BE2C (cell line): ENCODE measurements at places on chromosomes 1 and 21.

DNA sequence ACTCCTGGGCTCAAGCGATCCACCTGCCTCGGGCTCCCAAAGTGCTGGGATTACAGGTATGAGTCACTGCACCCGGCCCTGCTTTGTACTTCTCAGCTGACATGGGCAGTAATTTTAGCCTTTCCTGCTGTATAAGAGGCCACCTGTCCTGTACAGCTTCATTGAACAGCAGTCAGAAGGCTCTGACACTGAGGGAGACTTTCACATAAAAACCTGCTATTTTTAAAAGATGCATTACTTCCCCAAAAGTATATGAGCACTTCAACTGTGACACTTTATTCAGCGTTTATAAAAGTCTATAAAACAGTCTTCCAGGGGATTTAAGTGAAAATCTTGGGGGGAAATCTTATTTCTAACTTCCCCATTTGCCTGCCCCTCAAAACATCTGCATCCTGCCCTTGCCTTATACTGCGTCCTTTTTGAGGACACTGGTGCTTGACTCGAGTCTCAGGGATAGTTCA, 17.6 kb downstream of the RNU5D-1 start:
- no peak for DNase-seq

- no peak for DNase-seq
These were observed 51.6 kb downstream of the NEGR1 start for GRCh38 chr1:72230746-72231145.

- DNase-seq: no peak
These were observed 22.5 kb downstream of the XCL1 start for GRCh38 chr1:168598892-168599291.

- DNase-seq: no peak
These were observed 34.5 kb upstream of the SYNC start for GRCh38 chr1:32736812-32737791.

- DNase-seq: no peak
These were observed 190.6 kb downstream of the FMN2 start for GRCh38 chr1:240282061-240282830.

DNA sequence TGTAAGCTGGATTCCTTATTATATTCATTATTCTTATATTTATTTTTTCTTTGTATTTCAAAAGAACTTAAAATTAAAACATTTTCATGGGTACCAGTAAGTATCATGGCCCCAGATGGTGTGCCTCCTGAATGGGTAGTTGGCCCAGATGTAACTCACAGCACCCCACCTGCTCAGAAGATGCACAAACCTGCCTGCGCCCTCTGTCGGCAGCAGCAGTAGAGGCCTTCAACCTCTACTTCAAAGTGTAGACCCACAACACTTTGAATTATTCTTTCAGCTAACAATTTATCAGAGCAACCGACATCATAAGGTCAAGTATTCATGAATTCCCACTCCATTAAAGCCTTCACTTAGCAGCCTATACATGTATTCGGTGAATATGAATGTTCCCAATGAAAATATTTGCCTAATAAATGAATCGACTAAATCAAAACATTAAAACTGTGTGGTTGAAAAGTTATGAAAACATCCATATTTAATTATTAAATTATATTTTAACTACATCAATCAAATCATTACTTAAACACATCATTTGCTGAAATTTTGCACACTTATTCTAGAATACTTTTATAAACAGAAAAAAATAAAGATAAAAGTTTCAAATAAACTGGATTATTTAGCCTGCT, 25.4 kb downstream of the PIGM start:
- peak; percentile 79 for DNase-seq

DNA sequence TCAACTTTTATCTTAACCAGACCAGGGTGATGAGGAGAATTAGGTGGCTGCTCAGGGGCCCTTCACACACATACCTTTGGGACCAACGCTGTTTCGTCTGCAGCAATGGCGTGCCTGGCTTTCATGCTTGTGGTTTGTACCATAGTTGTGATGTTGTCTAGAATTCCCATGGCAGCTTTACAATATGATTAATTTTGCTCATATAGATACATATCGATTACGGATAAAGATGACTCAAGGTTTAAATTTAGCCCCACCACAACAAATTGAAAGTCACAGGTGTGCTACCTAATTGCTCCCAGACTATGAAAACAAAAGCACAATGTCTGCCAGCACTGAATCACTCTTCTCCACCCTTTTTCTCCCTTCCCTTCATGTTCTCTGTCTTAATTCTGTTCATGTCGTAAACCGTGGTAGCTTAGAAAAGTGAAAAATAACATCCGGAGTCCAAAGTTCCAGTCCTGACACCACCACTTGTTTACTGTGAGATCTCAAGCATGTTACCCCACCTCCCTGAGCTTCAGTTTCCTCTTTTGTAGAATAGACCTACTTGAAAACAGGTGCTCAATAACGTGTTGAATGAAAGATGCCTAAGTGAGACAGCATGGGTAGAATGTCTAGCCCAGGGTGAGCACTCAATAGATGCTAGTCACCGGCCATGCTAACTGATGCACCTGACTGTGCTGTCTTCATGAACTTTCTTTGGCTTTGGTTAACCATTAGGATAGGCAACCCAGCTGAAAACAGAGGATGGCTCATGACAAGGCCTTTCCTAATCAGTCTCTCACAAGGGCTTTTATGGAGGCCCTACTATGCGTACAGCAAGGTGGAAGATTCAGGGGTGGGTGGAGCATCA, 22.1 kb upstream of the JUN start:
- DNase-seq: no peak

GRCh38 chr1:21647431-21648351, 21.5 kb downstream of the RAP1GAP start:
- DNase-seq: no peak

- peak; percentile 15 for DNase-seq
These were observed 96.8 kb downstream of the GLIS1 start for GRCh38 chr1:53642215-53642555.

- DNase-seq: no peak
These were observed 726.0 kb downstream of the PTPRU start for GRCh38 chr1:29962336-29962735.

DNA sequence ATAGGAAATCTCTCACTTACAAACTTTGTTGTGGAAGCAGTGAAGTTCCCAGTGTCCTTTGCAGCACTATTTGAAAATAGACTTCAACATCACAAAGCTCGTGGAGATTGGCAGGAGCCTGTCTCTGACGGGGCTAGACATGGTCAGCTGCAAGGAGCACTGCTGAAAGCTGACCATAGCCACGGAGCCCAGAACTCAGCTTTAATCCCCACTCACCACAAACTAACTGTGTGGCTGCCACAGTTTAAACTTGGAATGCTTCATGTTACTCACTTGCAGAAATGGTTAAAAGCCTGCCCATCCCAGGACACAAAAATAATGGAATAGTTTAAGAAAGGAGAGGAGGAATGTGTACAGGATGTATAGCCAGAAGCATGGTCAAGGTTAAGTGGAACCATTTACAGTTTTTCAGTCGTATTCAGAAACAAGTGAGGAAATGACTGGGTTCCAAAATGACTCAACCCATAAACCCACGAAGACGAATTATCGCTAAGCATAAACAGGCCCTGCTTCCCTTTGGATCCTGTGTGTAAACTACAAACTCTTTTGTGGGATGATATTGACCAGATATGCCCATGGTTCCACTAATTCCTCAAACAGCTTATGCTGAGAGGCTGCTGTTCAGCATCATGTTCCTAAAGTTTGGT, 18.2 kb downstream of the DNALI1 start:
- DNase-seq: no peak

GRCh38 chr1:45473302-45473701, 17.7 kb downstream of the TESK2 start:
- DNase-seq: no peak

GRCh38 chr1:1567152-1567875, 7.3 kb downstream of the SSU72 start:
- no peak for DNase-seq

- no peak for DNase-seq
These were observed 53.6 kb downstream of the IRF2BP2 start for GRCh38 chr1:234556245-234556943.

DNA sequence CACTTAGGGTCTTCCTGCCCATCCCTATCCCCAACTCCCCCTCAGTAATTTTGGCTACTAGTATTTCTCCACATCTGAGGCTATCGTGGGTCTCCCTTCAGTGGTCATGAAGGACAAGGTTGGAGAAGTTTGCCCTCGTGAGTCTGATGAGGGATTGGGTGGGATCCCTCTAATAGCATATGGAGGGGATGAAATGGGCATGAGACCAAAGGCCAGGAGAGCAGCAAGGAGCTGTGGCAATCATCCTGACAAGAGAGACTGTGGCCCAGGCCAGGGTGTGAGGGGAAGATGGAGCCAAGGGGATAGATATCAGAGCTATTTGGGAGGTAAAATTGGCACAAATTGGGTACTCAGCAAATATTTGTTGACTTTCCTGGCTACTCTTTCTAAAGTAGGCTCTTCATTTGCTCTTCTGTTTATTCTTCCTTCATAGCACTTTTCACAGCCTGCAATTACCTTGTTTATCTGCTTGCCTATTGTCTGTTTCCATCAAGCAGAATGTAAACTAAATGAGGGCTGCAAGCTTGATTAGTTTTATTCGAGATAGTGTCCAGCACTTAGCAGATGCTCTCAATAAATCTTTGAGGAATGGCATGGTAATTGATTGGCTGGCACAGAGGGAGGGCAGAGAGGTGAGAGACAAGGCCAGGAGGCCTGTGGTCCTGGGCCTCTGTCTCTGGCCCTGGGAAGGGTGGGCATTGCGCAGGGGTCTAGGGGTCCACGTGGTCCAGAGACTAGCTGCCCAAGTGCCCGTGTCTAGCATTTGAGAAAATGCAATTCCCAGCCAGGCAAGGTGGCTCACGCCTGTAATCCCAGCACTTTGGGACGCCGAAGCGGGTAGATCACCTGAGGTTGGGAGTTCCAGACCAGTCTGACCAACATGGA, 1.5 kb upstream of the PLK3 start:
- DNase-seq: no peak

DNA sequence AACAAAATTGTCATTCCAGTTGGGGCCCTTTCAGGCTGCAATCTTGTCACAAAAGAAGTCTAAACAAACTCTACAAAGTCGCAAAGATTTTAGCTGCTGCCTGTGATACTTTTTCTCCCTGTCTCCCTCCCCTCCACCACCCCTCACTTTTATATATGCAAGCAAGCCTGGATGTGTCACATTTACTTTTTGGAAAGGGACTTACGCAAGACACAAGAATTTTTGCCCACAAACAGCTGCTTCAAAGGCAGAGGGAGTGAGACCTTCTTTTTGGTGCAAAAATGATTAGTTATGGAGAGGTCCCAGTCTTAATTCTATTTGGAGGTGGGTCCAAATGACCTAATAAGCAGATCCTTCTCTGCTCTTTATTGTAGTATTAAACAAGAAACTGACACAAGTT, 22.9 kb upstream of the RALGPS2 start:
- no peak for DNase-seq

GRCh38 chr1:184387069-184387475, 243 bp downstream of the C1orf21 start:
- no peak for DNase-seq

DNA sequence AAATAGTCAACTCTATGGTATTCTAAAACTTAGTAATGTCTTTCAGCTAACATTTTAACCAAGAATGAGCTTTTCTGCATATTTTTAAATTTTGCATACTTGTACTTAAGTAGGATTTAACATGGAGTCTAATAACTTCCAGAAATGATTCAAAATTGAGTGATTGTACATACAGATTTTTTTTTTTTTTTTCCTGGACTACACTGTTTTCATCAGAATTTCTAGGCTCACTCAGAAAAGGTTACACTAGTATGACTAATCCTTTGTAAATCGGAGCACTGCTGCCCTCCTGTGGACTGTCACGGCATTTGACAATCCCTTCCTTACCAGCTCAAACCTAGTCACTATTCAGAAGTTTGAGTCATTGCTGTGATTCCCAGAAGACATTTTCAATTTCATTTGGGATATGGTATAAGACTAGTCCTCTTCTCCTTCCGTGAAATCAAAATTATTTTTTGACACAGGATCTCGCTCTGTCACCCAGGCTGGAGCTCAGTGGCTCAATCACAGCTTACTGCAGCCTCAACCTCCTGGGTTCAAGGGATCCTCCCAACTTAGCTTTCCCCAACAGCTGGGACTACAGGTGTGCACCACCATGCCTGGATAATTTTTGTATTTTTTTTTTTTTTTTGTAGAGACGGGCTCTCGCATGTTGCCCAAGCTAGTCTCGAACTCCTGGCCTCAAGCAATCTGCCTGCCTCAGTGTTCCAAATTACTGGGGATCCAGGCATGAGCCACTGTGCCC, 45.5 kb downstream of the CD46 start:
- DNase-seq: peak; percentile 78

- DNase-seq: no peak
These were observed 123.4 kb downstream of the PRDM16 start for GRCh38 chr1:3192361-3192760.

- DNase-seq: no peak
These were observed 20.0 kb downstream of the HDAC1 start for GRCh38 chr1:32311709-32312393.

- DNase-seq: no peak
These were observed 10.1 kb downstream of the SLC44A5 start for GRCh38 chr1:75600781-75601180.

DNA sequence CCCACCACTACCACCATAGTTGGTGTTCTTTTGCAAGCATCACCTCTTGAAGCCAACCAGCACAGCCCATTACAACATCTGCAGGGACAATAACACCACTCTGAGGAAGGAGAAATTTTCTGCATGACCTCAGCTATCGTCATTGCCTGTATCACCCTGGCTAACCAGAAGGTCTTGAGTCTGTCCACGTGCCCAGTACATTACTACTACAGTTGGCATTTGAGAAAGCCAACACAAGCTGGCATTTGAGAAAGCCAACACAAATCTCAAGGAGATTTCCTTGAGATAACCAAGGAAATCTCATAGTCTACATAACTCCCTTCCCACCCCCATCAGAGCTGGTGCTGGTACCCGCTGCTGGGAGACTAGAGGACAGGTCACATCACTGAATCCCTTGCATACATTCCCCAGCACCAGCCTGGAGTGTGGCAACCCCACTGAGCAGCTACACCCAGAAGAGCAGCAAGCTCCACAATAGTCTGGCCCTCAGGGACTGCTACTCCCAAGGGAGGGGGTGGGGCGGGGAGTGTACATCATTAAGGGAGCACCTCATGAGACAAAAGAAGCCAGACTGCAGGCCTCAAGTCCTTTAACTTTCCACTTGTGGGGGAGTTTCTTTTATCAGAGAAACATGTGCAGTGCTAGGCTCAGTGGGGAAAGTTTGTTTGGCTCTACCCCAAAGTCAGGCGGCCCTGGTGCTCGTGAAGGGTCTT, 46.0 kb upstream of the GUCA2A start:
- DNase-seq: no peak
